NCI-H1092 treated with DMSO at 0.1 percent for 48 hours (cell line): ENCODE measurements at places on chromosomes 13 and 19.

- DNase-seq = no peak
Measured at GRCh38 chr13:100913143-100913542, 238.5 kb upstream of the TMTC4 start.

DNA sequence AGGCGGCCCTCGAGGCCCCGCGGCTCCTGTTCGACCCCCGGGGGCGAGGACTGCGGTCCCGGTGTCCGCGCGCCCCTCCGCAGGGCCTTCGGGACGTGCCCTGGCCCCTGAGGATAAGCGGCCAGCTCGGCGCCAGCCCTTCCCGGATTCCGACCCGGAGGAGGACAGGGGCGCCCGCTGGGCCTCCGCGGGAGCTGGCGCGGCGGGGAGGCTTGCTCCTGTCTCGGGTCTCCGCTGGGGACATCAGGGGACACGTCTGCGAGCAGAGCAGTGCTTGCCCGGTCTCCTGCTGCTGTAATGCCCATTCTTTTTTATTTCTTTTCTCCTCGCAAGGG lies 829 bp downstream of the B3GLCT start:
- DNase-seq = no peak

GRCh38 chr19:9961103-9961502 lies 24.8 kb upstream of the OLFM2 start:
- no peak for DNase-seq

GRCh38 chr13:113219256-113219940 lies 10.0 kb downstream of the CUL4A start:
- DNase-seq = no peak

DNA sequence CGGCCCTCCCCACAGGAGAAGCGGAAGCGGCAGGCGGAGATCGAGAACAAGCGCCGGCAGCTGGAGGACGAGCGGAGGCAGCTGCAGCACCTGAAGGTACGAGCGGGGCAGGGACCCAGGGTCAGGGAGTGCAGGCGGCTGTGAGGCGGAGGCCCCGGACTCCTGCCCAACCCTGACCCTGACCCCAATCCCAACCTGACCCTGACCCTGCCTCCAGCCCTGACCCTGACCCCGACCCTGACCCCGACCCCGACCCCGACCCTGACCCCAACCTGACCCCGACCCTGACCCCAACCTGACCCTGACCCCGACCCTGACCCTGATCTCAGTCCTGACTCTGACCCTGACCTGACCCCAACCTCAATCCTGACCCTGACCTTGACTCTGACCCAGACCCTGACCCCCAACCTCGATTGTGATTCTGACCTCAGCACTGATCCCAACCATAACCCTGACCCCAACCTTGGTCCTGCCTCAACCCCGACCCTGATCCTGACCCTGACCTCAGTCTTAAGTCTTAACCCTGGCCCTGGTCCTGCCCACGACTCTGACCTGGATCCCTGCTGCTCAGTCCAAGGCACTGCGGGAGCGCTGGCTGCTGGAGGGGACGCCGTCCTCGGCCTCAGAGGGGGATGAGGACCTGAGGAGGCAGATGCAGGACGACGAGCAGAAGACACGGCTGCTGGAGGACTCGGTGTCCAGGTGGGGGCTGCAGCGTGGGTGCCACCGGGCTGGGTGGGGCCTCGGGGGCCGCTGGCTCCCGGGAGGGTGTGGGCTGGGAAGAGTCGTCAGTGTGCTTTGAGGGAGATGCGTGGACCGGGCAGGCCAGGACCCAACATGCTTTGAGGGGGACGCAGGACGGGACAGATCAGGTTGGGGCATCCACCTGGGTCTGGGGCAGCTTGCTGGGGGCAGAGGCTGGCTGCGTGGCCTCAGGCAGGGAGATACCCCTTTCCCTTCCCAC lies 18.5 kb downstream of the PALM start:
- DNase-seq = no peak

DNA sequence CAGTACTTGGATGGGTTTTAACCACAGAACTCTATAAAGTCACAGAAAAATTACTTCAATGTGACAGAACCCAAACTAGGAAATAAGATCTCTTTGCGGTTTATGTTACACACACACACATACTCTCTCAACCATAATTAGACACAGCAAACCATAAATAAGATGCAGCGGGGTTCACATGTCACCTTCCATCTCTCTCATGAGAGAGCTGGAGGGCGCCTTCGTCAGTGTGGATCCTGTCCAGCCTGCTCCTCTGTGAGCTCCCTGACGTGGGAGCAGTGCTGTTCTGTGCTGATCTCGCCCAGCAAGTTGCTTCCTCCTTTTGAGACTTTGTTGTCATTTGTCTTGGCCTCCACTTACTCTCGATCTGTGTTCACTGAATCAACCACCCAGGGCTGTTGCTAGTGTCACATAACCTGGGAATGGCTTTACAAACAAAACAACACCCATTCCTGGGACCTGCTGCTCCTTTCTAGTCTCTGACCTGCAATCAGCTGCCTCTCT lies 204.9 kb upstream of the KL start:
- DNase-seq = no peak

DNA sequence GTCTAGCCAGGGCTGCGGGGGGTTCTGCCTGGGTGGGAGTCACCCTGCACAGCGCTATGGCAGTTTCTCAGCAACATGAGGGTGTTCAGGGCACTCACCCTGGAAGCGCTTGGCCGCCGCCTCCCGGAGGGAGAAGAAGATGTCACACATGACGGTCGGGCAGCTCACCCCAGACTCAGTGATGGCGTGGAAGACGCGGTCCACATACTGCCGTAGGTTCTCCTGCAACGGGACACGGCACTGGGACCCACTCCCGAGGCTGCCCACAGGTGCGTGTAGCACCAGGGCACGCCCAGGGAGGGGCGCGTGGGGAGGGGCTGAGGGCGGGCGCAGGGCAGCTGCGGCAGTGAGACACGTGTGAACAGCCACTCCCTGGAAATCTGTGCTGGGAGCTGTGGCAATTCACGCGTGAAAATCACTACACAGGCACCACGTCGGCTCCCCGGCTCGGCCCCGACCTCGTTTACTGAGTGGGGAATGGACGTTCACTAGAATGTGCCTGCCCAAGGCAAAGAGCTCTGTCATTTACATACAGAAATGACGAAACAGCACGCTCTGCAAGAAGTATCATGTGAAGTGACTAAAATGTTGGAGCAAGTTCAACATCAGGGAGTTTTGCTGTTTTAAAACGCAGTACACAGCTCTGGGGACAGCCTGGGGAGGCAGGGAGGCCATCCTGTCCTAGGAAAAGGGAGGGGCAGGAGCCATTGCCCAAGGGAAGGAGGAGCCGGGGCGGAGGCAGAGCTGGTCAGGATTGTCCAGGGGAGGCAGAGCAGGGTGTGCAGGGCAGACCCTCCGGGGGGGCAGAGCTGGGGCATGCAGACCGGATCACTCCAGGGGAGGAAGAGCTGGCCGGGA lies 41.5 kb upstream of the C13orf46 start:
- DNase-seq = no peak

- no peak for DNase-seq
Measured at GRCh38 chr19:39568604-39569003, 28.6 kb upstream of the EID2 start.

- no peak for DNase-seq
Measured at GRCh38 chr19:50427997-50428425, 4.7 kb upstream of the MYBPC2 start.

DNA sequence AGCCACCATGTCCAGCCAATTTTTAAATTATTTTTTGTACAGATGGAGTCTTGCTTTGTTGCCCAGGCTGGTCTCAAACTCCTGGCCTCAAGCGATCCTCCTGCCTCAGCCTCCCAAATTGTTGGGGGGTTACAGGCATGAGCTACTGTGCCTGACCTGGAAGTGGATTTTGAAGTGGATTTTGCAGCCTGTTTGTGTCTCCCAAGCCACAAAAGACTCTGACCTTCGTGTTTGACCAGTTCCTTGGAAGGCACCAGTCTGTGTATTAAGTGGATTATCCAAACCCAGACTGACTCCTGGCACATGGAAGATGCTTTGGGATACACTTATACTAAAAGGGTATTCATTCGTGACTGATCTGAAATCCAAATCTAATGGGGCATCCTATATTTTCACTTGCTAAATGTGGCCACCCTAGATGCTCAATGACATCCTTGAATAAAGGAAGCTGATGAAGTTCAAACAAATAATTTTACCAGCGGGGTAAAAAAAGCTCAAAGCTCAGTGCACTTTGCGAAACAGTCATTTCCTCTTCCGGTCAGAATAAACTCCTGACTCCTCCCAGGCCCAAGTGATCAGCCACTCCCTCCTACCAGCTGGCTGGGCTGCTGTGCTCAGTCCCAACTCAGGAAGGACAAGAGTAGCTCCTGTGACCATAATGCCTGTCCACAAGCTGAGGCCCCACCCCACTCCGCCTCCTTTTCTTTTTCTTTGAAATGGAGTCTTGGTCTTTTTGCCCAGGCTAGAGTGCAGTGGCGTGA lies 32.6 kb upstream of the GATAD2A start:
- no peak for DNase-seq

- DNase-seq = no peak
Measured at GRCh38 chr19:11495481-11495880, 10.2 kb downstream of the ZNF653 start.

- no peak for DNase-seq
Measured at GRCh38 chr19:33927789-33928457, 131.3 kb downstream of the KCTD15 start.

DNA sequence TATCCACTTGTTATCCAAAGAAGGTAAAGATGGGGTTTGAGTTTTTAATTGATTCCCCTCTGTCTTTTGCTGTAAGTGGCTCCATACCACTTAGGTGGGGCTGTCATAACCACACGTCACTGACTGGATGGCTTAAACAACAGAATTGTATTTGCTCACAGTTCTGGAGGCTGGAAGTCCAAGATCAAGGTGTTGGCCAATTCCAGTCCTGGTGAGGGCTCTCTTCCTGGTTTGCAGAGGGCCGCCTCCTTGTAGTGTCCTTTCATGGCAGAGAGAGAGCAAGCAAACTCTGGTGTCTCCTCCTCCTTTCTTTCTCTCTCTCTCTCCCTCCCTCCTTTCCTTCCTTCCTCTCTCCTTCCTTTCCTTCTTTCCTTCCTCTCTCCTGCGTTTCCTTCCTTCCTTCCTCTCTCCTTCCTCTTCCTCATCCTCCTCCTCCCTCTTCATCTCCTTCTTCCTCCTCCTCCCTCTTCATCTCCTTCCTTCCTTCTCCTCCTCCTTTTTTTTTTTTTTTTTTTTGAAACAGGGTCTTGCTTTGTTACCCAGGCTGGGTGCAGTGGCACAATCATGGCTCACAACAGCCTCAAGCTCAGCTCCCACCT lies 140.6 kb upstream of the RNF113B start:
- DNase-seq = no peak

DNA sequence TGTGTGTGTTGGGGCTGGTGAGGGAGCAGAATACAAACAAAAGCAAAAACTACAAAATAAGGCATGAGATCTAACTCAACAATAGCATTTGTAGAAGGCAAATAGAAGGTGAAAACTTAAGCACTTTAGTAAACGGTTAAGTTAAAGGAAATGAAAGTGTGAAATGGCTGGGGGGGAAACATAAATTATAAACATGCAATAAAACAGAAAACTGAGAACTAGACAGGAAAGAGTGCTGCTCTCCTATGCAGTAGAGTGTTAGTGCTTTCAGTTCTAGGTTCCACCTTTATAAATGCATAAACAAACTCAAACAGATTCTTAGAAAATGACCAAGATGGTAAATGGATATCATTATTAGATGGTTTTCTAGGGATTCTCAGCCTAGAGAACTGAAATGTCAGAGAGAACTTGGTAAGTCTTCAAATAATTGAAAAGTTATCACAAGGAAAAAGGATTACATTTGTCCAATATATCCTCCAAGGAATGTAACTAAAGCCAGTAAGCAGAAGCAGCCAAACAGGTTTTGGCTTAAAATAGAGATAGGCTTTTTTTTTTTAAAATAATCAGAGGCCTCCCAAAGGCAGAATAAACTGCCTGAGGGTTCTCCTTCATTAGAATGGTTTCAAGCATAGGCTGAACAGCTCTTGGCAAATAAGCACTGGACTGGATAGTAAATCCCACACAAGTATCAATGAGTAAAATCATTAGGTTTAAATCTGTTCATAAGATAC lies 23.3 kb downstream of the RBM26 start:
- DNase-seq = no peak

DNA sequence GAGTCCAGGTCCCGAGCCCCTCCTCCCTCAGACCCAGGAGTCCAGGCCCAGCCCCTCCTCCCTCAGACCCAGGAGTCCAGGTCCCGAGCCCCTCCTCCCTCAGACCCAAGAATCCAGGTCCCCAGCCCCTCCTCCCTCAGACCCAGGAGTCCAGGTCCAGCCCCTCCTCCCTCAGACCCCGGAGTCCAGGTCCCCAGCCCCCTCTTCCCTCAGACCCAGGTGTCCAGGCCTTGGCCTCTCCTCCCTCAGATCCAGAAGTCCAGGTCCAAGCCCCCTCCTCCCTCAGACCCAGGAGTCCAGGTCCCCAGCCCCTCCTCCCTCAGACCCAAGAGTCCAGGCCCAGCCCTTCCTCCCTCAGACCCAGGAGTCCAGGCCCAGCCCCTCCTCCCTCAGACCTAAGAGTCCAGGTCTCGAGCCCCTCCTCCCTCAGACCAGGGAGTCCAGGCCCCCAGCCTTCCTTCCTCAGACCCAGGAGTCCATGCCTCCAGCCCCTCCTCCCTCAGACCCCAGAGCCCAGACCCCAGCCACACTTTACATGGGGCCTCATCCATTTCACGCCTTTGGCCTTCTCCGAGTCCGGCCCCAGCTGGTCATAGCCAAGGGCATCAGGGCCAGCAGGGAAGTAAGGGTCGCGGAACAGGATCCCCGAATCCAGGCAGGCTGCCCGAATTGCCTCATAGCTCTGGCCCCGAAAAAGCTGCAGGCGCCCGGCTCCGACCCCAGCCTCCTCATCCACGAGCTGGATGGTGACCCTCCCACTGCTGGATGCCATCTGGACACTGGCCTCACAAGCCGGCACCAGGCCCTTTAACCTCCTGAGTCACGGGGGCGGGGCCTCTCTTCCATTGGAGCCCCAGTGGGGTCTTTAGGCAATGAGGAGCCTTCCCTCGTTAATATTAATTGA lies 628 bp downstream of the CAPN12 start:
- DNase-seq = no peak

- DNase-seq = peak; percentile 14
Measured at GRCh38 chr13:32669030-32669646, 82.9 kb downstream of the PDS5B start.

GRCh38 chr13:112509190-112509589 lies 78.8 kb downstream of the TUBGCP3 start:
- no peak for DNase-seq
